ENCODE measurements at places on chromosomes 3 and 15. TPM values are rescaled to one million over a fixed set of nuclear protein-coding genes. Genes with fewer than 3 reads are reported as not detected.

Gene RBP2
- total RNA-seq = not detected

Gene CHRFAM7A
- total RNA-seq = 1.3 TPM

Gene PLSCR2
- 0.27 TPM for total RNA-seq

Gene ZBTB47
- 35.1 TPM for total RNA-seq

Gene SKOR1
- total RNA-seq = 0.96 TPM

Gene SLC2A2
- total RNA-seq = not detected

Gene LYZL4
- not detected for total RNA-seq

Gene SORD
- total RNA-seq = 4.0 TPM

Gene CPNE4
- total RNA-seq = not detected

Gene IL17RD
- total RNA-seq = 35.8 TPM

Gene NAALADL2
- 18.8 TPM for total RNA-seq

Gene HYAL1
- 4.4 TPM for total RNA-seq

DNA sequence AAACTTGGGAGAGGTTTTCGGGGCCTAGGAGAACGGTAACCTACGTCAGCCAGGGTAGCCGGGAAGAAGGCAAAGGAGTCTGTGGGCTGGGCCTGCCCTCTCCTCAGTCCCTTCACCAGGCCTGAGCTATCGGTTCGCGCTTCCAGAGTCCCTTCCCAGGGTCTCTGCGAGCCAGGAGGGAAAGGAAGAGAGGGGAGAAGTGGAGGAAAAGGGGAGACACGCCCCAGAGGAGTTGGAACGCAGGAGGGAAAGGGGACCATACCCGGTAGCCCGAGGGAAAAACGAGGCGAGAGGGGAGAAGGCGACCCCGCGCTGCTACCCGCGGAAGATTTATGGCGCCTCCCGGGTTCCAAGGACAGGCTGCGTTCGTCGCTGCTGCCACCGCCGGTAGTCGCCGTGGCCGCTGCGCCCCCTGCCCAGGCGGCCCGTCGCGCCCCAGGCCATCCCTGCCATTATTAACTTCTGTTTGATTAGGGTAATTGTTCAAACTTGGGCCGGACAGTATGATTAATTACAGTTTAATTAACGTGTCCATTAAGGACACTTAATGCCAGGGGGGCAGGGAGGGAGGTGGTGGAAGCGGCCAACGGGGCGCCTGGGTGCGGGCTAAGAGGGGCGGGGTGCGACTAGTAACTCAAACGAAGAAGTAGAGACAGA, 3.4 kb upstream of the SKOR1 start:
- no peak overlapping the region for H3K4me3 ChIP-seq
- H3K27me3 ChIP-seq = peaks cover 26% of the 10 kb centered on the region

DNA sequence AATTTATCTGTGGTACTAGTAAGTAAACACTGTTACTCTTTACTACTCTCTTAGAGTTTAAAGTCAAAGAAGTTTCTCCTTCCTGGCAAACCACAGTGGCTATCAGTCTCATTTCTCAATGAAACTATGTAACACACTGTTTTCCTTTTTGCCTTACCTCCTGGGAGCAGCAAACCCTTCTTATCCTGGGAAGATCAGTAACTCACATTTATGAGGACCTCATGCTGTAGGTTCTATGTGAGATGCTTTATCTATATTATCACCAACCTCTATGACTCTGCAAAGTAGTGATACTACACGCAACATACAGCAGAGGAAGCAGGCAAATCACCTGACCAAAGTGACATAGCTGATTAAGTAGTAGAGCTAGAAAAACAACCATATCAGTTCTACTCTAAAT, 35.3 kb downstream of the PBRM1 start:
- no peak overlapping the region for H3K4me3 ChIP-seq
- no peaks in the 10 kb centered on the region for H3K27me3 ChIP-seq
- DNase-seq = no peak
- no peak overlapping the region for H3K27ac ChIP-seq

DNA sequence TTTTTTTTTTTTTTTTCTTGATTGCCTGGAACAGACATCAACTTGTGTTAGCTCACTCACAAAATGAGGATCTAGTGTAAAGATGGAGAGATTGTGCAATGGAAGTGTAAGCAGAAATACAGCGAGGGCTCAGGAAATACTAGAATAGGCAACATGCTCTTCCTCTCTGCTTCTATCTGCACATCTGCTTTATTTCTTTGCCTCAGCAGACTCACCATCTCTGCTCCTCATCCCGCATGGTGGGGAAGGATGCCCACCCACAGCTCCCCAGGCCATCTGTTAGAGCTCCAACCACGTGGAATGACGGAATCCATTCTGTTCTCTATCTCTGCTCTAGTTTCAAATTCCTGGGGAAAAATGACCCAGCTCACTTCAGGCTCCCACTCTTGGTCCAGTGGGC, 128.0 kb upstream of the ADAMTS9 start:
- H3K36me3 ChIP-seq = no peaks in the 10 kb centered on the region
- no peak for DNase-seq
- no peak overlapping the region for H3K27ac ChIP-seq
- H3K27me3 ChIP-seq = no peaks in the 10 kb centered on the region
- no peak overlapping the region for H3K4me3 ChIP-seq
- peaks cover 4% of the 10 kb centered on the region for H3K4me1 ChIP-seq

DNA sequence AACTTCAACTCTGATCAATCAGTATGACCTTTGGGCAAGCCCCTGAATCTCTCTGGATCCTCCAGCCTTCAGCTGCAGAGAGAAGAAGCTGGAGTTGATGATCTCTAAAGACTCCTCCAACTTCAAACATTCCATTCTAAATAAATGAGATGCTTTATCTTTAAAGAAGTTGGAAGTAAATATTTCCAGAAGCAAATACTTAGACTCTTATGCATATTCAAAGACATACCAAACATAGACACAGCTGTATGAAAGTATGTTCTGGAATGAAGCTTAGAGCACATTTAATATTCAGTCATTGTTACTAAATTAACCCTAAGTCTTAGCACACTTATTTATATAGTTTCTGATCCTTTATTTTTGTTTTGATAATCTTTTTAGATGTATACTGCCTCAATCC, 77.6 kb upstream of the ACP3 start:
- no peak for DNase-seq
- no peaks in the 10 kb centered on the region for H3K27me3 ChIP-seq
- no peak overlapping the region for H3K4me3 ChIP-seq
- H3K27ac ChIP-seq = no peak overlapping the region

- no peak overlapping the region for H3K4me3 ChIP-seq
- peaks cover 18% of the 10 kb centered on the region for H3K4me1 ChIP-seq
- H3K27ac ChIP-seq = no peak overlapping the region
- DNase-seq = peak; percentile 51
- no peaks in the 10 kb centered on the region for H3K36me3 ChIP-seq
Measured at GRCh38 chr3:72247645-72248388, 462.9 kb upstream of the PROK2 start.

GRCh38 chr3:155549087-155549486, 195.8 kb downstream of the PLCH1 start:
- no peaks in the 10 kb centered on the region for H3K36me3 ChIP-seq
- H3K4me1 ChIP-seq = no peaks in the 10 kb centered on the region
- DNase-seq = no peak
- H3K27me3 ChIP-seq = no peaks in the 10 kb centered on the region
- H3K27ac ChIP-seq = no peak overlapping the region

DNA sequence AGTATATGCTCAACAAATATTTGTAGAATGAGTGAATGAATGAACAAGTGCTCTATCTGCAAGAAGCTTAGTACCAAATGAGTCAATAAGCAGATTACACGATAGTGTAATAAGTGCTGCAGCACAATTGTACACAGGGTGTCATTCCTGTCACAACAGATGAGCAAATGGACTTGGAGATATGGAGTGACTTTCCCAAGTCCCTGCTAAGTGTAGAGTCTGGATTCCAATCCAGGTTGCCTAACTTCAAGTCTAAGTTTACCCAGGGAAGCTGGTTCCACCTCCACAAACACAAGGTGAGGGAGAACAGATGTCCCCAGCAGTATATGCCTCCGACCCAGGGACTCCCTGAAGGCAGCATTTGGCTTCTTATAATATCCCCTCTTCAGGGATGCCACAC, 77.7 kb upstream of the RAD18 start:
- H3K36me3 ChIP-seq = no peaks in the 10 kb centered on the region
- H3K4me1 ChIP-seq = peaks cover 6% of the 10 kb centered on the region
- no peak for DNase-seq
- H3K27ac ChIP-seq = no peak overlapping the region
- no peak overlapping the region for H3K4me3 ChIP-seq

- peaks cover 7% of the 10 kb centered on the region for H3K4me1 ChIP-seq
- no peak for DNase-seq
- no peaks in the 10 kb centered on the region for H3K36me3 ChIP-seq
- peaks cover 2% of the 10 kb centered on the region for H3K27me3 ChIP-seq
- no peak overlapping the region for H3K4me3 ChIP-seq
Measured at GRCh38 chr15:25829073-25829472, 34.1 kb downstream of the ATP10A start.

- DNase-seq = no peak
- H3K36me3 ChIP-seq = no peaks in the 10 kb centered on the region
- H3K27ac ChIP-seq = no peak overlapping the region
- no peaks in the 10 kb centered on the region for H3K4me1 ChIP-seq
Measured at GRCh38 chr3:117137065-117137464, 427.5 kb downstream of the TUSC7 start.

DNA sequence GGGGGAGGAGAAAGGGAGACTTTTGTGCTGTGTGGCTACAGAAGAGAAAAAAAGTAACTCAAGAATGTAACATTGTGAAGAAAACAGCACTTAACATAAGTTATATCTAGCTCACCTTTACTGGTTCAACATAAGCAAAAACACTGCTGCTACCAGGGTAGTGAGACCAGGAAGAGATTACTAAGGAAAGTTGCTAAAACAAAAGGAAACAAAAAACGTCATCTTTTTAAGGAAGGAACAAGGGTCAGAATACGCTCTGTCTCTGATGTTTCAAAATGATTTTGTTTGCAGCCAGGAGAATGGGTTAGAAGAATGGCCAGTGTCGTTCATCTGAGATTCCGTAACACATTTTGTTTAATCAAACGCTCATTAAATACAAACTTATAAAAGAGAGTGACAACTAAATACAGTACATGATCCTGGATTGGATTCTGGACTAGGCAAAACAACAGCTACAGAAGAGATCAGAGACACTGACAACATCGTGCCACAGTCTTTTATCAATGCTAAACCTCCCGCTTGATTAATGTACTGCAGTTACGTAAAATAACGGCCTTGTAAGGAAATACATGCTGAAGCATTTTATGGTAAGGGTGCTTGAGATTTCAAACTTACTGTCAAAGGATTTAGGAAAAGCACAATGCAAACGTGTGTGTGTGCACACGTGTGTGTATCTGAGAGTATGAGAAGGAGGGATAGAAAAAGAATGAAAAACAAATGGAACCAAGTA, 67.7 kb downstream of the FOXP1 start:
- no peak for DNase-seq
- no peaks in the 10 kb centered on the region for H3K27me3 ChIP-seq
- H3K4me3 ChIP-seq = no peak overlapping the region
- H3K4me1 ChIP-seq = peaks cover 5% of the 10 kb centered on the region
- no peaks in the 10 kb centered on the region for H3K36me3 ChIP-seq

DNA sequence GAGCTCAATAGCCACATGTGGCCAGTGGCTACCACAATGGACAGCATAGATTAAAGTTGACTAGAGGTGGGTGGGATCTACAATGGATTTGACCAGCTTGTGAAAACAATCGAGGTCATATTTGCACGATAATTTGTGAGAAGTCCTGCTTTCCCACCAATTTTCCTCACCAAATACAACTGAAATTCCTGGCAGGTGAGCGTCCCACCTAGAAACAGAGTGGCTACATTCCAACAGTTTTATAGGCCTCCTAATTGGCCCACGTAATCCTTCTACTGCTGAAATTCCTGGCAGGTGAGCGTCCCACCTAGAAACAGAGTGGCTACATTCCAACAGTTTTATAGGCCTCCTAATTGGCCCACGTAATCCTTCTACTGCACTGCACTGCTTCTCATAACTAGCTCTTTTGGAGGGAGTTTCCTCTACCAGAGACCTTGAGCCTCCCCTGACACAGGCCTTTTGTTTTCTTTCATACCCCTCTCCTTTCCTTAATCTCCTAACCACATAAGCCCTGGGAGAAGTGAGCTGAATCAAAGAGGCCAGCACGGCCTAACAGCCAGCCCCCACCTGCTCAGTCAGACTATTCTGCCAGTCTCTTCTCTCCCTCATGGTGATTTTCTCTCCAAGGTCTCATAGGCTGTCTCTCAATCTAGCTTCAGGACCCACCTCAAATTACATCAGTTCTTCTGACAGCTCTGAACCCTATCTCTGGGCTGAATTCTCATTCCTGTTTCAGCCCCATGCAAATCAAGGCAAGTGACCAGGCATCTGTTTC, 80.2 kb downstream of the BFSP2 start:
- no peaks in the 10 kb centered on the region for H3K36me3 ChIP-seq
- no peak for DNase-seq
- H3K4me3 ChIP-seq = no peak overlapping the region
- no peaks in the 10 kb centered on the region for H3K4me1 ChIP-seq
- H3K27ac ChIP-seq = no peak overlapping the region
- no peaks in the 10 kb centered on the region for H3K27me3 ChIP-seq

GRCh38 chr3:64890006-64890405, 202.2 kb upstream of the ADAMTS9 start:
- H3K4me1 ChIP-seq = peaks cover 7% of the 10 kb centered on the region
- no peaks in the 10 kb centered on the region for H3K36me3 ChIP-seq

- no peaks in the 10 kb centered on the region for H3K27me3 ChIP-seq
- DNase-seq = no peak
- H3K36me3 ChIP-seq = no peaks in the 10 kb centered on the region
- no peak overlapping the region for H3K27ac ChIP-seq
Measured at GRCh38 chr3:129838086-129838485, 55.4 kb downstream of the TMCC1 start.

- no peak for DNase-seq
- no peak overlapping the region for H3K27ac ChIP-seq
- H3K4me1 ChIP-seq = peaks cover 3% of the 10 kb centered on the region
- H3K4me3 ChIP-seq = no peak overlapping the region
Measured at GRCh38 chr15:56871185-56871584, 47.3 kb upstream of the TCF12 start.

- H3K27ac ChIP-seq = no peak overlapping the region
- H3K36me3 ChIP-seq = no peaks in the 10 kb centered on the region
- no peak overlapping the region for H3K4me3 ChIP-seq
- H3K4me1 ChIP-seq = no peaks in the 10 kb centered on the region
- H3K27me3 ChIP-seq = no peaks in the 10 kb centered on the region
Measured at GRCh38 chr3:25532431-25533162, 104.5 kb downstream of the RARB start.

GRCh38 chr3:111373861-111374260, 168.1 kb upstream of the CD96 start:
- H3K4me3 ChIP-seq = no peak overlapping the region
- DNase-seq = no peak
- no peak overlapping the region for H3K27ac ChIP-seq
- no peaks in the 10 kb centered on the region for H3K36me3 ChIP-seq
- H3K27me3 ChIP-seq = no peaks in the 10 kb centered on the region

DNA sequence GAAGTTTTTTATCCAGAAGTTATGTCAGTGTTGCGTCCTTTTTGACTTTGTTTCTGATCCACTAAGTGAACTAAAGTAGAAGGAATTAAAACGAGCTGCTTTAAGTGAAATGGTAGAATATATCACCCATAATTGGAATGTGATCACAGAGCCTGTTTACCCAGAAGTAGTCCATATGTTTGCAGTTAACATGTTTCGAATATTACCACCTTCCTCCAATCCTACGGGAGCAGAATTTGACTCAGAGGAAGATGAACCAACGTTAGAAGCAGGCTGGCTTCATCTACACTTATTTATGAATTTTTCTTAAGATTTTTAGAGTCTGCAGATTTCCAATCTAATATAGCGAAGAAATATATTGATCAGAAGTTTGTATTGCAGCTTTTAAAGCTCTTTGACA, 57.6 kb downstream of the DNAH1 start:
- no peaks in the 10 kb centered on the region for H3K27me3 ChIP-seq
- H3K4me1 ChIP-seq = peaks cover 3% of the 10 kb centered on the region
- DNase-seq = no peak
- no peak overlapping the region for H3K4me3 ChIP-seq
